ENCODE measurements at places on chromosomes 16 and 17. TPM values are rescaled to one million over a fixed set of nuclear protein-coding genes. Genes with fewer than 3 reads are reported as not detected.

The OTOP3 gene
- not detected for total RNA-seq

The MLKL gene
- 14.4 TPM for total RNA-seq

The HYDIN gene
- 0.07 TPM for total RNA-seq

The TP53TG3C gene
- total RNA-seq, result not detected

The OR3A2 gene
- total RNA-seq, result not detected

The CTRB1 gene
- not detected for total RNA-seq

The TNFRSF13B gene
- total RNA-seq, result not detected

The SLC13A2 gene
- not detected for total RNA-seq

The PFAS gene
- 22.9 TPM for total RNA-seq

The ZFP3 gene
- total RNA-seq, result 3.2 TPM

The CYGB gene
- not detected for total RNA-seq

- no peak for DNase-seq
Measured at GRCh38 chr16:57748596-57748995, 13.0 kb downstream of the KATNB1 start.

DNA sequence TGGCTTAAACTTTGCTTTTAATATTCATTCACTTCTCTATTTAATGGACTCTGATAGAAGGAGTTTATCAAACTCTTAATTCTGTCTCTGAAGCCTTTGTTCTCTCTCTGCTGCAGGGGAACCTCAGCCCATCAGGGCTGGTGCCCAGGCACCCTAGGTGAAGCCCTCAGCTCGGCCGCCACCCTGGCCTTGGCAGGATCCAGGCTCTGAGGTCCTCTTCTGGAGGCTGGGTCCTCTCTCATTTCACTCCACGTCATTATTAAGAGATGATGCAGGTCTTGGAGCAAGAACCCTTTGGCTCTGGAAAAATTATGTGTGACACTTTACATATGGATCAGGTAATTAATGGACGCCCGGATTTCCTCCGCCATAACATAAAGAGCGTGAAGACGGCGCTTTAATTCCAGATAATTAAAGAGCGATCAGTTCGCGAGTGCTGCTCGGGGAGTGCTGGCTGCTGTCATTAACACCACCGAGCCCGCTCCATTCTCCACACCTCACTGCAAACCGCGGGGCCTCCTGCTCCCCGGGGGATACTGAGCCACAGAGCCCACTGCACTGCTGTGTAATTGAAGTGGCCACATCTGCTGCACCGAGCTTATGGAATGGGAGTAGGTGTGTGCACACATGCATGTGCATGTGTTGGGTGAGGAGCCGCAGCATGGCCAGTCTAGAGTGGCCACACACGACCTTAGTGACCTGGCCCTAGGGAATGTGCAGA, 259.4 kb upstream of the TNRC6C start:
- no peak for DNase-seq

DNA sequence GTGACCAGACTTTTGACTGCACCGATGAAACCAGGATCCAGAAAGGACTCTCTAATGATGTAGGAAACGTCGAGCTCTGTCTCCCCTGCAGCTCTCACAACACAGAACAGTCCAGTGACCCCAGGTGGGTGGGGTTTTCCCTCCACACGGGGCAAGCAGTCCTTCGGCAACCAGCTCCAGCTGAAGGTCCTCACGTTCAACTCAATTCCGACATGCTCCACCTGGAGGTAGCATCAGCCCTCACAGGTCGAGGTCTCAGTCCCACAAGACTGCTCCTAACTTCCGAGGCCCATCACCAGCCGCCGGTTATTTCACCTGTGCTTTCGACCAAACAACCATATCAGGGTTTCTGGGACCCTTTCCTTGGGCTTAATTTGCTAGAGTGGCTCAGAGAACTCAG, 28.2 kb downstream of the ITGAE start:
- no peak for DNase-seq

- DNase-seq, result no peak
Measured at GRCh38 chr16:85274924-85275323, 162.7 kb upstream of the CIBAR2 start.

GRCh38 chr16:85029408-85029784, 1.8 kb downstream of the KIAA0513 start:
- peak; percentile 93 for DNase-seq

GRCh38 chr17:70423562-70423961, 254.2 kb downstream of the KCNJ2 start:
- DNase-seq, result no peak

DNA sequence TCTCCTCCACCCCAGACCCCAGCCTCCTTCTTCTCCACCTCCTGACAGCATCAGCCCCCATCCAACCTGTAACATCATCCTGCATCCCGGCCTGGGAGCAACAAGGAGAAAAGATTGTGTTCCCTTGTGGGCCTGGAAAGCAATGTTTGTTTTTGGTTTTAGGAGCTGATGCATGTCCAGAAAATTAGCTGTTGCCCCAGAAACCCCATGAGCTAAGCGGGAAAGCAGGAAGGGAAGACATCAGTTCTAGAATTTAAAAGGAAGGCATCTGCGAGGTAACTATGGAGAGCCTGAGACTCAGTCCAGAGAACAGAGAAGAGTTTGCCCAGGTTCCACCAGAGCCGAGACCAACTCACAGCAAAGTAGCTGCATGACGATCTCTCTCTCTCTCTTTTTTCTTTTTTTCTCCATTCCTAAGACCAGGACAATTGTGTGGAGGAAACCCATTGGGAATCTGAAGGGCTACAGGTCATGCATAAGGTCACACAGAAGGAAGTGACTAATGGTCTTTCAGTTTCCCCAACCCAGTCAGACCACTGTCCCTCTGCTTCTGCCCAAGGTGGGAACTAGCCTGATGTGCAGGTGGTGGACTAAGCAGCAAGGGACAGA, 124.4 kb downstream of the SLC39A11 start:
- DNase-seq, result peak; percentile 65

- DNase-seq, result peak; percentile 79
Measured at GRCh38 chr16:3020247-3020603, at the start of gene TNFRSF12A. Gene TNFRSF12A (plus strand): TSS chr16:3020368. CDS start chr16:3020398, 30 bp downstream.

DNA sequence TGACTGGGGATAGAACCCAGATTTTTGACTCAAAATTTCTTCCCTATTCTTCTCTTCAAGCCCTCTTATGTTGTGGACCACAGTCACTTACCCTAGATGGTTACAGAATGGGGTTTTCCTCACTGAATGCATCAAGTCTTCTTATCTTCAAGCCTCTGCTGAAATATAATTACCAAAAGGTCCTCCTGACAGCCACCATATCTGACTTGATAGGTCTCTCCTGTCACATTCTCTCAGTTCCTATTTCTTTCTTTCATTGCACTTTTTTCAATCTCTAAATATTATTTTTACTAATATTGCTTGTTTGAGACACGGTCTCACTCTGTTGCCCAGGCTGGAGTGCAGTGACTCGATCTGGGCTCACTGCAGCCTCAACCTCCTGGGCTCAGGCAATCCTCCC, 1.1 kb upstream of the COPZ2 start:
- DNase-seq, result no peak

DNA sequence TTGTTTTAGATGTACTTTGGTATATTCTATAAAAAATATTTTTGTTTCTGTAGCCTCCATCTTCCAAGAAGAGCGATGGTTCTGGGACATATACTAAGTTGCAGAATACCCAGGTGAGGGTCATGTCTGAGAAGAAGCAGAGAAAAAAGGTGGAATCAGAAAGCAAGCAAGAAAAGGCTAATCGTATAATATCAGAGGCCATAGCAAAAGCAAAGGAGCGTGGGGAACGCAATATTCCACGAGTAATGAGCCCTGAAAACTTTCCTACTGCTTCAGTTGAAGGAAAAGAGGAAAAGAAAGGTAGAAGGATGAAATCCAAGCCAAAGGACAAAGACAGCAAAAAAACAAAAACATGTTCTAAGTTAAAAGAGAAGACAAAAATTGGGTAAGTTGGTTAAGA, 154.6 kb downstream of the CHD9 start:
- DNase-seq, result no peak

GRCh38 chr17:5514976-5515375, 28.6 kb downstream of the MIS12 start:
- no peak for DNase-seq

GRCh38 chr16:56345406-56346050, 79.8 kb downstream of the AMFR start:
- no peak for DNase-seq

DNA sequence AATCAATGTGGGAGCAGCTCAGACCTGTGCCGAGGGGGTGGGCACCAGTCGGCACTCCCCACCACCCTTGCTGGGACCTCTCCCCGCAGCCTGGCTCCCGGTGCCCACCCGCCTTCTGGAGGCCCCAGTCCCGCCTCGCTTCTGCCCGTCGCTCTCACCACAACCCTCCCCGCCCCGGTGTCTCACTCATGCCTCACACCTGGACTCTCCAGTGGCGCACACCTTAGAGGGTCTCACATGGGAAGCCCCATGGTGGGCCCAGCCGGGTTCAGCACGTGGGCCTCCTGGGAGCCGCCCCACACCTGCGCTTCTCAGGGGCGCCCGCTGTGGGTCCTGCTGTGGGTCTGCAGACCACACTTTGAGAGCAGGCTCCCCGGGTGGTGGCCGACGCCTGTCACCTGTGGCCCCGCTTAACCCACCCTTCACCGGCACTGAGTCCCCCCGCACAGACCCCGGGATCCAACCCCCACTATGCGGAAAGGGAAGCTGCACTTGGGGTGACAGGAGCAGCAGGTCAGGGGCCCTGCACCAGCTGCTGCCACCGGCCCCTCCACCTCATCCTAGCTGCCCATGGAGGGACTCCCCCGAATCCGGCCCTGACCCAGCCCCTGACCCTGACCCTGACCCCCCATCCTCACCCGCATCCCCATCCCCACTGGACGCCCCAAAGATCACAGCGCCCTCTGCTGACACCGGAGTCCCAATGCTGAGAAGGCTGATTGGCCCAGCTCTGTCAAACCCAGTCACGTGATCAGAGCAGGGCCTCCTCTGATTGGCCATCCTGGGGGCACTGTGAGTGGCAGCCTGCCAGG, 27.4 kb upstream of the SLC38A10 start:
- no peak for DNase-seq

DNA sequence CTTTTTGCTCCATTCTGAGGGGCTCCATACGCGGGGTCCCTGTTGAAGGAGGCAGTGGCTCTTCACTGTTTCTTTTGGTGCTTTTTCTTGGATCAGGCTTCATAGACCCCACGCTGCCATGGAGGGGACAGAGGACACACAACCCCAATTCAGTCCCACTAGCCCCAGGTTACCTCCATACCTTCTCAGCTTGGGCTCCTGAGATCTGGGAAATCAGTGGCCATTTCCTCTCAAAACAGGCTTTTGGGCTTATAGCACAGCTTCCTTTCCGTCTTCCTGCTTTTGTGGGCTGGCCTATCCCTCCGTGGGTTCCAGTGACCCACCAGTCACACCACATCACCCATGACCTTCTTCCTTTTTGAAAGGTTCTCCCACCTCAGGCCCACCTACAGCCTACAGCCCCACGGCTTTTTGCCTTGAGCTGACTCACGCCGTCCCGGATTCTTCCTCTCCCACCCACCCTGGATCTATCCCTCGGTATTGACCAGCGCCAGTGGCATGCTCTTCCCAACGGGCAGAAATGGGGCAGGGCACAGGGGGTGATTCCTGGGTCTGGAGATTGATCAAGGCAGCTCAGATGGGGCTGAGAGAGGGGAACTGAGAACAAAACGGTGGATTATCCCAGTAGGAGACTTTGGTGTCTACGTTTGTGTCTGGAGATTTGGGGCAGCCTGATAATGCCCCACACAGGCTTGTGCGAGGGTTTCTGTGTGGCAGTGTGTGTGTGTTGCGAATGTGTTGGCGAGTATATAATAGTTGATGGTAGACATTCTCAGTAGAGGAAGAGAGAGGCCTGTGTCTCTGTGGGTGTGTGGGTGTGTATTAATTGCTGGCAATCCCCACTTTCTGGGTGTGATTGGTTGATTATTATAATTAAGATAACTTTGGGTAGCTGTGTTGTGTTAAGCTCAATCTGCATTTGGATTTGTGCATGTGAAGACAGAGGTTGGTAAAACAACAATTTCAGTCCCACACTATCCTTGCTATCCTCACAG, 3.8 kb downstream of the TBX21 start:
- DNase-seq, result no peak

GRCh38 chr17:62672957-62673356, 45.5 kb downstream of the MRC2 start:
- DNase-seq, result no peak

GRCh38 chr16:8742068-8742467, 55.4 kb downstream of the TMEM186 start:
- no peak for DNase-seq

GRCh38 chr17:17176341-17176740, 29.8 kb downstream of the PLD6 start:
- DNase-seq, result no peak

DNA sequence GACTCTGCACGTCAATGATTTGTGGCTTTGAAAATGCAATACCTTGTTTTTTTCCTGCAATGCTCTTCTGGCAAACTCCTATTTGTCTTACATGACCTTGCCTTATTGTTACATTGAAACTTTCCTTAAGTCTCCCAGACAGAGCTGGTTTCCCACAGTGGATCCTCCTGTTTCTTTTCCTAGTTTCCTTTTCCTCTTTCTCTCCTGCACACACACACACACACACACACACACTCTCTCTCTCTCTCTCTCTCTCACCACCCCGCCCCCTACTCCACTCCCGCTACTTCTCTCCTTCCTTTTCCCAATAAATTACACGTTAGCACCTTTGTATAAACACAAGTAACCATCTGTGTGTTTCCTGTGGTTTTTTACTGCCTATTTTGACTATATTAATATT, 2.3 kb downstream of the ORC6 start:
- DNase-seq, result no peak

DNA sequence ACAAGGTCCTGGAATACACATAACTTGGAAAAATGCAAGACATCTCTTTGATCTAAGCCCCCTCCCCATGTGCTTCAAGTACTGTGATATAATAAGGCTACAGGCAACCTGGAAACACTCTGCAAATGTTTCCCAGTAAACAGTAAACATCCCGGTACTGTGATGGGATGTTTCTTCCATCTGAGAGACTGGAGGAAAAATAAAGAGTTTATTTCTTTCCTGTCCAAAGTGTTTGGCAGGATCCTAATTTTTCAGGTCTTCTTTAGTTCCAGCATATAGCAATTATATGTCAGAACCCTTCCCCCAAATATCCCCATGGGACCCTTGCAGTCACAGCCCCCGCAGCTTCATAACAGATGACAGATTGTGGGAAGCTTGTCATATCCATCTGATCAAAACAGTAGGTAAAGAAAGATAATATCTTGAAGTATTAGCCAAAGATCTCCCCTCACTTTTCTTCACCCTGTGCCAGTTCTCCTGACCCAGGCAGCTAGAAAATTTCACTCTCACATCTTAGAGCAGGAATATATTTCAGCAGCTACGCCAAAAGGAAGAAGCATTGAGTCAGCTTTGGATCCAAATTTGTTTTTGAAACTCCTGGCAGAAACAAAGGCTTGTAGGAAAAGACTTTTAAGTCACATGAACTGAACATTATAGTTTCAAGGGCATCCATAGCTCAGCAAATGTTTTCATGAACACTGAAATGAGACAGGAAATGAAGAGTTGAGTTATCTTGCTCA, 141.3 kb downstream of the HS3ST3A1 start:
- no peak for DNase-seq

All from M059J (cell line).